Activated CD4-positive, alpha-beta T cell treated with anti-CD3 and anti-CD28 coated beads for 36 hours (primary cell): ENCODE measurements at places on chromosomes 5 and 9.
A peak's percentile ranks its signal among the peaks of the same experiment; 100 is the strongest.

- DNase-seq: no peak
Observed at GRCh38 chr9:130340011-130340410, 74.5 kb downstream of the HMCN2 start.

GRCh38 chr5:8436924-8437323 is 568.0 kb downstream of the MTRR start:
- DNase-seq: no peak

DNA sequence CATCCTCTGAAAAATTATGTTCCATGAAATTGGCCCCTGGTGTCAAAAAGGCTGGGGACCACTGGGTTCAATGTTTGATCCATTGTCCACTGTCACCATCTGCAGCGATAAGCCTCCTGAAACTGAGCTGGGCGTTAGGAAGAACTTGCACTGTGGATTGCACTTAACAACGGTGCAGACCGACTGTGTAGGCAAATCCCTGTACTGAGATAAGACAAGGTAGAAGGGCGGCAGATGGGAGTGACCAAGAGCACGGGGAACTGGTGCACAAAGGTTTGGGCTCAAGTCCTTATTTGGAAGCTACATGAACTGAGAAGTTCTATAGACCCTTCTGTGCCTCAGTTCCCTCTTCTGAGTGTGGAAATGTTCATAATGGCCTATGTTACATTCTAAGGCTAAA is 41.6 kb upstream of the FLT4 start:
- no peak for DNase-seq

DNA sequence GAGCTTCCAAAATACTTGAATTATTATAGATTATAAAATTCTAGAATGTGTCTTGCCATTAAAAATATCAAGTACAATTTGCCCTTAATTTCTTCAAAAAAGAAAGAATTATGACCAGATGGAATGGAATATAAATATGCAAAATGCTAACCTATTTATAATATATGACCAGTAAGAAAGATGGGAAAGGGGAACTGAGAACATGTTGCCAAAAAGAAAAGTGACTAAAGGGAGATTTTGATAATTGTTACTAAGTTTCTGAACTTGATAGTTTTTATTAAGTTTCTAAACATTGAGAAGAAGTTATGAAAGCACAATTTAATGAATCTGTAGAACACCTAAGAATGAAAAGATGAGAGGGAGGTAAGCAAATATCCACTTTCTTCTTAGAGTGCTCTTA is 188.4 kb upstream of the NR4A3 start:
- no peak for DNase-seq

DNA sequence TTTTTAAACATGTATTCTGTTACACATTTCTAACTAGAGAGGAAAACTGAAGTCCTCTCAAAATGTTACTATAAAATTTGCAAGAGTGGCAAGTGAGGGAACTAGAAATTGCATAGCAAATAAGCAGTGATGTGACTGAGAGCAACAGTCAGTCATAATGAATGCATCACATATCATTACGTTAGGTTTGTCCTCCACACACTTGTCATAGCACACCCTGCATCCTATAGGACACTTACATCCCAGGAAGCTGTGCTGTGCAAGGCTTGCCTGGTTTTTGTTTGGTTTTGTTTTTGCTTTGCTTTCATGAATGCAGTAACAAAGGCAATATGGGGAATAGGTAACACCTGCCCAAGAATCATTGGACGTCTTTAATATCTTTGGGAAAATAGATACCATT is 10.8 kb downstream of the NFIB start:
- no peak for DNase-seq

DNA sequence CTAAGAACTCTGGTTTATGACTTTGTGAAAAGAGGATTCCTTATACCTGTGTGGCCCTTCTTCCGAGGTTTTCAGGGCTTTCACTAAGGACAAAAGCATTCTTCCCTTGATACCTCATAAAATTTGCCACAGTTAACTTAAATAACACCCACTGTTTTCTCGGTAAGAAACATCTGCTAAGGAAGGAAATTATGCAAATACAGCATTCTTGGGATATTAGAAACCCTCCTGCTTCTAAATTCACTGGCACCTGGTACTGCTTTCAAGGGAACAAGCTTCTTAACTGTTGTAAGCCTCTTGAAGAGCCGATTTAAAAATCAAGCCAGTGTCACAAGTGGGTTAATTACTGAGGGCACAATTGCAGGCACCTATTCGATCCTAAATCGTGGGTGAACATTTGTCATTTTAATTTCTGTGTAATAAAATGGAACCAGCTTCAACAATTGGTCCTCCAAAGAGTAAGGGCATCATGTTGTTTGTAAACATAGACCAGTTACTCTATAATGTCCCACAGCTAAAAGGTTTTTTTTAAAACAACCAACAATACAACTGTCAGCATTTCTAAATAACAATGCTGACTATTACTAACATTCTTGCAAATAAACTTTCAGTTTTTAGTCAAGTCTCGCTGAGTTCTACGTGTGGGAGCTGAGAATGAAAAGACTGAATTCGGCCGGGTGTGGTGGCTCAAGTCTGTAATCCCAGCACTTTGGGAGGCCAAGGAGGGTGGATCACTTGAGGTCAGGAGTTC is 26.6 kb downstream of the AK3 start:
- no peak for DNase-seq

DNA sequence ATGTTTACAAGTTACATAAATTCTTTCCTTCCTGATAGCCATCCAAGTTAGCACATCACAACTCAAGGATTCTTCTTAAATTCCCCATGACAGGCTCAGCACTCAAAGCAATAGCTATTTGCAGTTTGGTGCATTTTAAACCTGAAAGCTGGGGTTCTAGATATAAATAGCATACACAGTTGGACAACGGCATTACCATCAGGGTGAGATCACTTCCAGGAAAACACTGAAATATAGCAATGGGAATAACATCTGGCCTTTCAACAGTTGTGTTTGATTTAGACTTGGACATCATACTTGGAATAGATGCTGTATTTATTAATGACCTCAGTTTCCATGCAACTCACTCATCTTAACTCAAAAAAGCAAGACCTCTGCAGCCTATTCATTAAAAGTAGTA is 24.7 kb upstream of the LECT2 start:
- DNase-seq: no peak

DNA sequence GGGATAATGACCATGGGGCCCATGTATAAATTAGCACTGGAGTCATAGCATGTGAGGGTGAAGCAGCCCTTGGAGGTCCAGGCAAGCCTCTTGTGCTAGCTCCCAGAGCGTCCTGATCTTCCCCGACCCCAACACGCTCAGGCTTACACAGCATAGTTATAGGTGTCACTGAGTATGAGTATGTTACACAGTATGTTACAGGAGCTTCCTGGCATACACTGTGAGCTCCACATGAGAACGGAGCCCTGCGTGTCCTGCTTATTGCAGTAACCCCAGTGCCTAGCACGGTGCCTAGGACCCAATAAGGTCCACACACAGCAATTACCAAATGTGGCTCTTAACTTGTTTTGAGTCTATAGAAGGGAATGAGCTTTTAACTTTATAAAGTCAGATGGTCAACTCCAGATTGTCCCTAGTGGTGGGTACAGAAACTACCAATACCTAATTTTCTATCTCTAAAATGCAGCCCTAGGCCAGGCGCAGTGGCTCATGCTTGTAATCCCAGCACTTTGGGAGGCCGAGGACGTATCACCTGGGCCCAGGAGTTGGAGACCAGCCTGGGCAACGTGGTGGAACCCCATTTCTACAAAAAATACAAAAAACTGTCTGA is 64.1 kb downstream of the PLAC8L1 start:
- DNase-seq: no peak

- DNase-seq: peak; percentile 87
Observed at GRCh38 chr9:20640331-20641187, 18.3 kb upstream of the MLLT3 start.

DNA sequence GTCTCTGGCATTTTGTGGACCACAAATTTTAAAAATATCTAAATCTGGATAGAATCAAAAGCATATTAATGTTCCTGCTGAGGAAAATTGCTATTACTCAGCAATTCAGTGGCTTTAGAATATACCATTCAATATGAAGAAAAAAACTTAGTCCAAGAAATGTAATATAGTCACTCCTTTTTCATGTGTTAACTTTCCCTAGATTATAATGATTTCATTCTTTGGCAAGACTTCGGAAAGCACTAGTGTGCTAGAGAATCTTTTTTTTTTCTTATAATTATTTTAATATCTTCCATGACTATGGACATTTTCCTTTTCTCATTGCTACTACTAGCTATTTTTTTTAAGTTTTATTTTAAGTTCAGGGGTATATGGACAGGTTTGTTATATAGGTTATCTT is 102.4 kb upstream of the FAM174A start:
- DNase-seq: no peak
